ENCODE measurements at places on chromosomes 3 and 15. TPM values are rescaled to one million over a fixed set of nuclear protein-coding genes. Genes with fewer than 3 reads are reported as not detected.

The RASL12 gene
- 0.12 TPM for total RNA-seq

The IL5RA gene
- total RNA-seq, result not detected

The GRIP2 gene
- total RNA-seq, result 0.97 TPM

The SCN5A gene
- total RNA-seq, result 0.63 TPM

The TRIP4 gene
- 24.9 TPM for total RNA-seq

The TRIM59 gene
- 4.9 TPM for total RNA-seq

The CYP1A1 gene
- total RNA-seq, result 1.9 TPM

The AP3B2 gene
- total RNA-seq, result 0.49 TPM

The GPR160 gene
- 2.2 TPM for total RNA-seq

The CD200 gene
- total RNA-seq, result not detected

The ZNF660 gene
- not detected for total RNA-seq

The CCR3 gene
- not detected for total RNA-seq

The TUSC7 gene
- total RNA-seq, result not detected

The PP2D1 gene
- total RNA-seq, result not detected

The AGBL1 gene
- not detected for total RNA-seq

The FRMD5 gene
- 4.6 TPM for total RNA-seq
